ENCODE measurements at places on chromosomes 5 and 9.
A peak's percentile ranks its signal among the peaks of the same experiment; 100 is the strongest.

GRCh38 chr9:107067739-107068416 lies 204.9 kb downstream of the ZNF462 start:
- H3K36me3 ChIP-seq, result no peaks in the 10 kb centered on the region
- peak; percentile 55 for DNase-seq
- H3K27me3 ChIP-seq, result no peaks in the 10 kb centered on the region
- no peak overlapping the region for H3K4me3 ChIP-seq

- peaks cover 15% of the 10 kb centered on the region for H3K4me1 ChIP-seq
- no peak for DNase-seq
- H3K27ac ChIP-seq, result no peak overlapping the region
- H3K27me3 ChIP-seq, result no peaks in the 10 kb centered on the region
- no peaks in the 10 kb centered on the region for H3K36me3 ChIP-seq
Observed at GRCh38 chr9:113462781-113463286, 693 bp upstream of the RGS3 start.

DNA sequence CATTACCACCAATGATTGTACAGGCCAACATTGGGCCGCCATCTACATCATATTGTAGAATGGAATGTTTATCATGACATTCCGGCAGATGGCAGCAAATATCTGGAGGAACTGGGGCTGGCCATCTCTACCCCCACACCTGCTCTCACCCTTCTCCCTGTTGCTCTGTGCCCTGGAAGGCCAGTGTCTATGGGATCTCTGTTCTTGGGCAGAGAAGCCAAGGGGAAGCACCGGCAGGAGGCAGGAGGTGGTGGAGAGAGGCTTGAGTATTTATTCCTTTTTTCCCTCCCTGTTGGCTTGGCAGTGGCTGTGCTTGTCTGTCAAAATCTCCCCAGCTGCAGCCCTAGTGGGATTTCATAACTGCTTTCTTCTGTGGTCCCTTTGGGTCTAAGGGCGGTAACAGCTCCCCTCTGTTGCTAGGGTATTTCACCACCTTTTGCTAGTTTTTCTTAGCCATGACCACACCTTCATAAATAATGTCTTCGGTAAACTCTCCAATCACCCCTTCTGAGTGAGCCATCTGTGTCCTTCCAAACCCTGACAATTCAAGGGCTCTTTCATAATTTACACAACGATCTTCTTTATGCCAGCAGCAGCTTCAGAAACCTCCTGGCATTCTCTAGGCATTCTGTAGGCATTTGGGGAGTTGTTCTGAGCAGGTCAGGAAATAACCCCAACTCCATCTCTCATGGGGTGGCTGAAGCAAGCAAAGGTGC lies 225.8 kb downstream of the MELK start:
- no peaks in the 10 kb centered on the region for H3K36me3 ChIP-seq
- no peak for DNase-seq
- no peak overlapping the region for H3K4me3 ChIP-seq
- no peaks in the 10 kb centered on the region for H3K4me1 ChIP-seq
- H3K27ac ChIP-seq, result no peak overlapping the region

DNA sequence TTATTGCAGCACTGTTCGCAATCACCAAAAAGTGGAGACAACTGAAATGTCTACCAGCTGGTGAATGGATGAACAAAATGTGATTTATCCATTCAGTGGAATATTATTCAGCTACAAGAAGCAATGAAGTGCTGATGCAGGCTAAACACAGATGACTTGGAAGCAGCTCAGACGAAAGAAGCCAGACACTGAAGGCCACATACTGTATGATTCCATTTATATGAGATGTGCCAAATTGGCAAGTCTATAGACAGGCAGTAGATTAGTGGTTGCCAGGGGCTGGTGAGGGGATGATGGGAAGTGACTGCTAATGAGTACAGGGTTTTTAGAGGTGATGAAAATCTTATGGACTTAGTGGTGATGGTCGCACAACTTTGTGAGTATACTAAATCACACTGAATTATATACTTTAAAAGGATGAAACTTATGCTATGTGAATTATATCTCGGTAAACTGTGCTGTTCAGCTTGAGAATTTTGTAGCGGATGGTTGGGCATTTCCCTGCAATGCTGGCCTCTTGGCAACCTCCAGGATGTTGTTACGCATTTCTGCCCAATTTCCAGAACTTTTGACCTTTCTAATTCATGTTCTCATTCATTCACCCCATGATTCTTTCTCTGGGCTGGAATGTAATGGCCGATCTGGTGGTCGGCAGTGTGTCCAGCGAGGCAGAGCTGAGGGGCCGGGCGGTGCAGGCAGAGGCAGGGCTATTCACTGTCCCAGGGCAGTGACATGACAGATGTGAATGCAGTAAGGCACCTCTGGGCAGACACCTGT lies 22.0 kb upstream of the WNK2 start:
- DNase-seq, result no peak
- no peaks in the 10 kb centered on the region for H3K4me1 ChIP-seq
- H3K27ac ChIP-seq, result no peak overlapping the region
- no peaks in the 10 kb centered on the region for H3K27me3 ChIP-seq

Measured in hepatocyte (in vitro differentiated cells).